Activated CD8-positive, alpha-beta memory T cell treated with anti-CD3 and anti-CD28 coated beads for 1 hour (primary cell): ENCODE measurements at places on chromosomes 5 and 9.

DNA sequence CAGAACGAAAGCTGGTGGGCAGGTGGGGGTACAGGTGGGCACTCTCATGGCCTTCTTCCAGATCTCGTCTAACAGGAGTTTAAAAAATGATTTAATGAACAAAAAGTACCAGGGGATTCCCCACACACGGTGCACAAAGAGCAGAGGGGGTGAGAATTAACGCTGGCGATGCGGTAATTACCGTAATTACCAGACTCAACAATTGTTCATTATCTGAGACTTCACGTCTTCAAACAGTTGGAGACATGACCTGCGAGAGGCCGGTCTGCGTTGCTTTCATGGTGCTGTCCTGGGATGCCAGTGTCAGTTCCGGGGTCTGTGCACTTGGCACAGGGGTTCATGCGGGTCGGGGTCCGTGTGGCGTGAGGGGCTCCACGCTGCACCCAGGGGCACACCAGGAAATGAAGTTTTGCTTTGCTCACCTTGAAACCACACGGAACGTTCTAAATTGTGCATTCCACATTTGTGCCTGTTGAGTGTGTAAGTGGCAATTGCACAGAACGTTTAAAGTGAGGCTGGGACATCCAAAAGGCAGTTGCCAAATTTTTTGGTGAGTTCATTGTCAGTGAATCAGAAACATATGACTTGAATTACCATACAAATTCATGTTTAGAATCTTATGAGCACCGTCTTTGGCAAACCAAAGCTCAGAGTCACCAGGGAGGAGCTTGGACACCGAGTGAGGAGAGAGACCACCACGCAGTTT, 256.4 kb upstream of the IRX1 start:
- no peak for DNase-seq

DNA sequence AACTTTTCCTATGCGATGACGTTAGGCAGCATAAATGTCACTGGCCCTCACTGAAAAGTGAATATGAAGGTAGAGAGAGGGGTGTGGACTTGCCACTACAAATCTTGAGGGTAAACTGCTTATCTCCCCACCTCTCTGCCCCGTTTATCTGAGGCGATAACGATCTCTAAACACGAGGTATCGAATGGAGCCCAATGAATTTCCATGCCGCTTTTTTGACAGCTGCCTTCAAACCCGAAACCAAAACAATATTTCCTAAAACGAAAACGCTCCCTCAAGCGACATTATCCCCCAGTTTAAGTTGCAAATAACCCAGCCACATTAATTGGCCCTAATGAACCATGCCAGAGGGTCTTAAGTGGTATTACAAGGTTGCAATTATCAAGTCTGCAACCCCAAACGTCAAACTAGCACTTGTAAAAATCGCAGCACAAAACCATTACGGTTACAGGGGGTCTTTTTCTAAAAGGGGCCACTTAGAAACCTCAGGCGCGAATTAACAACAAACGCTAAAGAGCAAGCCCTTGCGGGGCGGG, 1.4 kb downstream of the NR3C1 start:
- no peak for DNase-seq

- no peak for DNase-seq
Observed at GRCh38 chr5:153660919-153661318, 170.4 kb downstream of the GRIA1 start.

- no peak for DNase-seq
Observed at GRCh38 chr5:125412561-125413495, 666.4 kb upstream of the ZNF608 start.

DNA sequence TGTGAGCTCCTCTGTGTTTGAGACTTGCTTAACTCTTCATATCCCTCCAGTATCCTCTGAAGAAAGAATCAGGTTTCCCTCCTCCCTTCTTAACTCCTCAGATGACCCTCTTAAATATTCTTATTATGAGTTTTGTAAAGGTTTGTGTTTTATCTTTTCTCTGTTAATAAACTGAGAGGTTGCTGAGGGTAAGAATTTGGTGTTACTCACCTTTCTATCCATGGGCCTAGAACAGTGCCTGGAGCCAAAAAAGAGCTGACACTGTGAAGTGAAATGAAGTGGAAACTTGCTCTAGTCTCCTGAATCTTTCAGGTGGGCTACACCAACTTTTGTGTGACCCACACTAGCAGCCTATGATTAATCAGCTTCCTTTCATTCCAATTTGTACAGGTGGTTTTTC, 208.4 kb downstream of the CSNK1G3 start:
- no peak for DNase-seq
